ENCODE measurements at places on chromosomes 11 and 22.

GRCh38 chr11:33949252-33949913, 57.5 kb upstream of the LMO2 start:
- ATAC-seq: no peak

DNA sequence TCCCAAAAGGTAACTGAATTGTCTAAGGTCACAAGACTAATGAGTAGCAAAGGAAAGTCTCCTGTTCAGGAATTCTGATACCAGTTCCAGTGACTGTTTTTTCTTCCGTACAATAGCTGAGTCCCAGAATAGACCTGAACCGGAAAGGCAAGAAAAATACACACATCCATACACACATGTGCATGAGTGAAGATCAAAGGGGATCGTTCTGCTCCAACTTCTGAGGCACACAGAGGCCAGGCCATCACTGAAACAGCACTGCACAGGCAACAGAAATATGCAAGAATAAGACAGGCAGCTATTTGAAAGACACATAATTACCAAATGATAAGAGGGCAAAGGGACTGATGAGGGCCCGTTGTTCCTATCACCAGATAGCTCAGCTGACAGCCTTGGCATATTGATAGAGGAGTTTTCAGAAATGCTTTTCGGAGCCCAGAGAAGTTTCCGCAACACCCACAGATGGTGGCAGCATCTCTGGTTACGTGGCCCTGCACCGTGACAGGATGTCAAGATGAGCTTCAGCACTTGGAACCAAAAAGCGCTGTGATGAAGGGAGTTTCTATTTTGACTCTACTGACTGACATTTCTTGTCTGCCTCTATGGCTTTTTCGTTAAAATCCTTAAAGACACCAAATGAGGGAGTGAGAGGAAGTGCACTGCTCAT, 280.6 kb downstream of the LARGE1 start:
- ATAC-seq: no peak

- no peak for ATAC-seq
Measured at GRCh38 chr22:38026130-38027111, 30.8 kb upstream of the PICK1 start.

DNA sequence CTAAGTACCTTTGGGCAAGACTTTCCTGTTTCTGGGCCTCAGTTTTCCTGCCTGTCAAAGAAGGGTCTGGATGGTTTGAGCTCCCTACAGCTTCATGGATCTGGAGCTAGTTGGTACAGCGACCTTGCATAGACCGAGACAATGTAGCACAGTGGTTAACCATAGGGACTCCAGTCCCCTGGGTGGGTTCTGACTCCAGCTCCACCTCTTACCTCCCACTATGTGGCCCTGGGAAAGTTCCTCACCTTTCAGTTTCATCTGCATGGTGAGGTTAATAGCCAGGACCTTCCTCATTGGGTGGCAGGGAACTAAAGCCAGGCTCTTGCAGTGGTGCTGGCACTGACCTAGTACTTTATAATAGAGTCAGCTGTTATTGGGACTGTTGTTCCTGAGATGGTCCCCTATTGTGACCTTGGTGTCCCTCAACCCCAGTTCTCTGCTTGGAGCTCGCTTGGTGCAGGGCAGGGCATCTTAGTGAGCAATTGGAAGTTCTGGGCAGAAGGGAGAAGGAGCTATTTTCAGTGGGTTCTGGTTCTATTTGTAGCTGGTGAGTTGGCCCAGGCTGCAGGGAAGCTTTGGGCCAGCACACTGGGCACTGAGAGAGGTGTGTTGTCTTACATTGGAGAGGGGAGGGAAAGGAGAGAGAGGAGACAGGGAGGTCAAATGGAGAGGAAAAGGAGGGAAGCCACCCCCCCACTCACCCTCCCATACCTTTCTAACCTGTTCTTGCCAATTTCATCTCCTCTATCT, 10.7 kb upstream of the MTMR3 start:
- no peak for ATAC-seq

- no peak for ATAC-seq
Measured at GRCh38 chr22:49934160-49934890, 15.9 kb downstream of the CRELD2 start.

DNA sequence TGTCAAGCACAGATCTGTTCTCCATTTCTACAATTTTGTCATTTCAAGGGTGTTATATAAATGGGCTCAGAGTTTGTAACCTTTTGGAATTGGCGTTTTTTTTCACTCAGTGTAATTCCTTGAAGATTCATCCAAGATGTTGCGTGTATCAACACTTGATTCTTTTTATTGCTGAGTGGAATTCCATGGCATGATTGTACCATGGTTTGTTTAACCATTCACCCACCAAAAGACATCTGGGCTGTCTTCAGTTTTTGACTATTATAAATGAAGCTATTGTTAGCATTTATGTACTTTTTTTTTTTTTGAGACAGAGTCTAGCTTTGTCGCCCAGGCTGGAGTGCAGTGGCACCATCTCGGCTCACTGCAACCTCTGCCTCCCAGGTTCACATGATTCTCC, 2.9 kb downstream of the OOSP1 start:
- no peak for ATAC-seq

- ATAC-seq: no peak
Measured at GRCh38 chr11:41245184-41245583, 214.3 kb downstream of the LRRC4C start.

GRCh38 chr11:17403980-17404759, 15.7 kb upstream of the KCNJ11 start:
- no peak for ATAC-seq

DNA sequence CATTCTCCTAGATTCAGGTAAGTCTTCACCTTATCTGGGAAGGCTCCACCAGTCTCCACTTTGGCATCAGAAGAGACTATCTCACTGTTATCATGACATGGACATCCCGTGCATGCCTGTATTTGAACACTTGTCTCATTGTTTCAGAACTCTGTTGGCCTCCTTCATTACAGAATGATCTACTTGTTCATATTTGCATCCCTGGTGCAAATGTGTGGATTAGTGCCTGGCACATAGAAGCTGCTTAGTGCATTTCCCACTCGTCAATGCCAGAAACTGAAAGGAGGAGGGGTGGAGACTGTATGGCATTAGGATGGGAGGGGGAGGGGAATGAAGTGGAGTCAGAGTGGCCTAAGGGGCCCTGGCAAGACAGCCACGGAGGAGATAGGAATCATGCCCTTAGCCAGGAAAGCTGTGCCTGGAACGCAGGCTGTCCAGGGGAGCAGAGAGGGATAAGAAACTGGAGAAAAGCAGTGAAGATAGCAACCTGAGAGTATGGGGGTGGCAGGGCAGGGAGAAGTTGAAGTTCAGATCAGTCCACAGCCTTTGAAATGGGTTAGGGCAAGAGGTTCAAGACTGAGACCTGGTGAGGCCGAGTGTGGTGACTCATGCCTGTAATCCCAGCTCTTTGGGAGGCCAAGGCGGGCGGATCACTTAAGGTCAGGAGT, 53.8 kb upstream of the CAPRIN1 start:
- no peak for ATAC-seq

DNA sequence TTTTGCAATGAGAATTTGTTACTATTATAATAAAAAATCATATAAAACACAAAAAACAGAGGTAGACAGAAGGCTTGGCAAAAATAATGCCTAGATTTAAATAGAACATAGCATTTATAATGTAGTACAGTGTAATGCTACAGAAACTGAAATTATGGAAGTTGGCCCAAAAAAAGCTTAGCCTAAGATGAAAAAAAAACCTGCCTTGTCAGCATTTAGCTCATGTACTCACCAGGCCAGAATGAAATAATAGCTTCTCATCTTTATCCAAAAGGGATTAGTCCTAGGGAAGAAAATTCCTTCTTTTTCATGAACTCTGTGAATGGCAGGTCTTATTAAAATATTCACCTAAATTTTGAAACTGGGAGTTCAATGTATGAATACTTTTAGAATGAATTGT, 951.1 kb downstream of the LRRC4C start:
- ATAC-seq: no peak

GRCh38 chr11:11821899-11822298, 19.9 kb upstream of the USP47 start:
- no peak for ATAC-seq

- ATAC-seq: peak; percentile 56
Measured at GRCh38 chr11:45110562-45110961, 35.9 kb upstream of the PRDM11 start.

DNA sequence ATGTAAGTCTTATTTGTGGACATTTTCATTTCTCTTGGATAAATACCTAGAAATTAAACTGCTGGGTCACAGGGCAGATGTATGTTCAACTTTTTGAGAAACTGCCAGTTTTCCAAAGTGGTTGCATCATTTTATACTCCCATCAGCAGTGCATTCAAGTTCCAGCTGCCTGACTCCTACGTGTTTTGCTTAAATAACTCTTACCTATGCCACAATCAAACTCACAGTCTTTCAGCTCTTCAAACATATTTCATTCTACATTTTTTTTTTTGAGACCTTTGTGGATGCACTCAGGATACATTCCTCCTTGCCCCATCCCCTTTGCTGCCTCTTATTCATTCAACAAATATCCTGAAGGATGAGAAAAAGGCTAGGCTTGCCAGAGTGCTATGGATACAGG, 9.2 kb downstream of the TCF20 start:
- ATAC-seq: no peak

- peak; percentile 88 for ATAC-seq
Measured at GRCh38 chr11:131694526-131695424, 324.4 kb downstream of the NTM start.

DNA sequence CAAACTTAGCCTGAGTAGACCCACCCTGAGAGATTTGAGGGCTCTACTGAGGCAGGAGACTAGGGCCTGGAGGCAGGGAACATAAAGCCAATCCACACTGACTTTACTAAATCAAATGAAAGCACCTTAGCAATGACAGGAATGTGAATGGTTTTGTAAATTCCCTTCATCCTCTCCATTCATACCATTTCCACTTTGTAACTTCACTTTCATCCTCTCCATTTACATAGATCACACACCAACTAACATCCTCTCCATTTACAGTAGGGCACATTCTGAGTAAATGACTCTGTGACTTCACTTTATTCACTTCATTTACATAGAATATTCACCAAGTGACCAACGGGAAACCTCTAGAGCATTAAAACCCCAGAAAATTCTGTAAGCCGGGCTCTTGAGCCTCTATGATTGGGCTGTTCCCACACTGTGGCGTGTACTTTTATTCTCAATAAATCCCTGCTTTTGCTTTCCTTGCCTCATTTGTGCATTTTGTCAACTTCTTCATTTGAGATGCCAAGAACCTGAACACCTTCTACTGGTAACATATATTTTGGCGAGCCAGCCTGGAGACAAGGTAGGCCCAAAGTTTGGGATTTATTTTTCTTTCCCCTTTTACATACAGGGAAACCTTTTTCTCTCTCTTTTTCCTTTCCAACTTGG, 82.9 kb downstream of the PIWIL4 start:
- ATAC-seq: no peak

DNA sequence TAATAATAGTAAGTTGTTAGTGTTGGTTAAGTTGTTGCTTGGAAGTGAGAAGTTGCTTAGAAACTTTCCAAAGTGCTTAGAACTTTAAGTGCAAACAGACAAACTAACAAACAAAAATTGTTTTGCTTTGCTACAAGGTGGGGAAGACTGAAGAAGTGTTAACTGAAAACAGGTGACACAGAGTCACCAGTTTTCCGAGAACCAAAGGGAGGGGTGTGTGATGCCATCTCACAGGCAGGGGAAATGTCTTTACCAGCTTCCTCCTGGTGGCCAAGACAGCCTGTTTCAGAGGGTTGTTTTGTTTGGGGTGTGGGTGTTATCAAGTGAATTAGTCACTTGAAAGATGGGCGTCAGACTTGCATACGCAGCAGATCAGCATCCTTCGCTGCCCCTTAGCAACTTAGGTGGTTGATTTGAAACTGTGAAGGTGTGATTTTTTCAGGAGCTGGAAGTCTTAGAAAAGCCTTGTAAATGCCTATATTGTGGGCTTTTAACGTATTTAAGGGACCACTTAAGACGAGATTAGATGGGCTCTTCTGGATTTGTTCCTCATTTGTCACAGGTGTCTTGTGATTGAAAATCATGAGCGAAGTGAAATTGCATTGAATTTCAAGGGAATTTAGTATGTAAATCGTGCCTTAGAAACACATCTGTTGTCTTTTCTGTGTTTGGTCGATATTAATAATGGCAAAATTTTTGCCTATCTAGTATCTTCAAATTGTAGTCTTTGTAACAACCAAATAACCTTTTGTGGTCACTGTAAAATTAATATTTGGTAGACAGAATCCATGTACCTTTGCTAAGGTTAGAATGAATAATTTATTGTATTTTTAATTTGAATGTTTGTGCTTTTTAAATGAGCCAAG, 2.7 kb downstream of the NEAT1 start:
- no peak for ATAC-seq

GRCh38 chr22:19843107-19843856, 11.4 kb downstream of the GNB1L start:
- ATAC-seq: no peak
